Frontal cortex (tissue), 4 donors: ENCODE measurements at places on chromosomes 5 and 9. TPM values are rescaled to one million over a fixed set of nuclear protein-coding genes. Genes with fewer than 3 reads are reported as not detected.

IL3 gene
- total RNA-seq = not detected

ZNF782 gene
- 48.5 TPM for total RNA-seq

SLC34A3 gene
- not detected for total RNA-seq

CBY3 gene
- not detected for total RNA-seq

GRM6 gene
- under 0.01 TPM for total RNA-seq

MARCHF3 gene
- 28.1 TPM for total RNA-seq

ANKRD34B gene
- total RNA-seq = 0.41 TPM

SLC6A18 gene
- total RNA-seq = not detected

PCDHB15 gene
- total RNA-seq = 18.3 TPM

EGR1 gene
- 0.82 TPM for total RNA-seq

CENPH gene
- total RNA-seq = 17.1 TPM

PTGER4 gene
- total RNA-seq = 1.6 TPM

PTGS1 gene
- total RNA-seq = 0.41 TPM

TLE1 gene
- total RNA-seq = 32.2 TPM

SPINK13 gene
- total RNA-seq = not detected

NKD2 gene
- total RNA-seq = 2.9 TPM

PCDHB3 gene
- 11.0 TPM for total RNA-seq

BHMT2 gene
- 0.41 TPM for total RNA-seq

KIF12 gene
- total RNA-seq = 0.82 TPM

MYO10 gene
- 25.3 TPM for total RNA-seq

PCDH1 gene
- total RNA-seq = 41.2 TPM

FGF1 gene
- 2.9 TPM for total RNA-seq

NINJ1 gene
- 2.9 TPM for total RNA-seq

NEURL1B gene
- total RNA-seq = 16.3 TPM

ANKRD31 gene
- total RNA-seq = 0.82 TPM

DMXL1 gene
- total RNA-seq = 104 TPM

PCDHGC5 gene
- 4.9 TPM for total RNA-seq

SLC36A2 gene
- total RNA-seq = not detected

MSX2 gene
- 0.41 TPM for total RNA-seq

ST8SIA4 gene
- 76.2 TPM for total RNA-seq

CYLC2 gene
- not detected for total RNA-seq

FCN2 gene
- total RNA-seq = not detected

SET gene
- total RNA-seq = 846 TPM
